CD8-positive, alpha-beta memory T cell (primary cell): ENCODE measurements at places on chromosomes 3 and 15.
A peak's percentile ranks its signal among the peaks of the same experiment; 100 is the strongest.

DNA sequence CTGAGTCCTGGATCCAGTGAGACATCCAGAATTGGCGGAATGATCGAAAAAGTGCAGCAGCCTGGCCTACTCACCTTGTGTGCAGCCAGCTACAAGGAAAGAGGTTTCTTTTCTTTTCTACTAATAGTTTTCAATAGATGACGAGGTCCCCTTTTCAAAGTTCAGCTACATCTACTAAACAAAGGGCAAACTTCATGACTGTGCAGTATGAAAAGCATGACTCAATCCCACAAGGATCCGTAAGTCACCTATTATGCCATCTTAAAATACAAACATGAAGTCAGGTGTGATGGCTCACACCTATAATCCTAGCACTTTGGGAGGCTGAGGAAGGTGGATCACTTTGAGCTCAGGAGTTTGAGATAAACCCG is 16.7 kb downstream of the MIX23 start:
- DNase-seq: no peak

DNA sequence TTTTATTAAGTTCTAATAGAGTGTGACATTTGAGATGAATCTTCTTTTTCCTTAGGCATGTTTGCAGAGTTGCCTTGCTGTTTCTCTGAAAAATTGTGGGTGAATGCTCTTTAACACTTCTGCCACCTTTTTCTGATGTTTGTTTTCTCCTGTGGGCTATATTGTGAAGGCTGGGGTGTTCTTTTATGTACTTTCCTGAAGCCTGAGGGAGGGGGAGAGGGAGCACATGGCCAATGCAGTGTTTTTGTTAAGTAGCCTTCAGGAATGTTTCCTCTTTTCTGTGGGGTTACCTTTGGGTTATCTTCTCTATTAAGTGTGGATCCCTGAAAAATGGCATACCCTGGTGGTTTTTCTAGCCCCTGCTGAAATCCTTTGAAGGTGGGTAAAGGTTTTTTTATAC is 50.2 kb downstream of the CMC1 start:
- DNase-seq: no peak

- DNase-seq: no peak
These were observed 29.0 kb upstream of the TIMP4 start for GRCh38 chr3:12187448-12188327.

- no peak for DNase-seq
These were observed 400.8 kb upstream of the CNTN3 start for GRCh38 chr3:75015280-75015679.

DNA sequence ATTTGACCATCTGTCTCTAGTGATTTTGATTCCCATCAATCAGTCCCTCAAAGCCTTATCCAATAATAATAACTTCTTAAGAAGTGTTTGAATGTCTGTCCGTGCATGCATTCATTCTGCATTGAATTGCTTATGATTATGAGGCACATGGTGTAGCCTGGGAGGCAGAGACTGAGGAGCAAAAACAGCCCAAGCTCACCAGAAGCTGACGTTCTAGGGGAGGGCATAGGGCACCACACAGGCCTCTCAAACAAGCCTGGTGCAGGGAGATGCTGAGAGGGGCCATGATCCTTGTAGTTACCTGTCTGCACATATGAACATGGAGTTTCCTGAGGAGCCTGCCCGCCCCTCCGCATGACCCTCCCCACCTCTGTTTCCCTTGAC is 89.2 kb upstream of the POMGNT2 start:
- no peak for DNase-seq

DNA sequence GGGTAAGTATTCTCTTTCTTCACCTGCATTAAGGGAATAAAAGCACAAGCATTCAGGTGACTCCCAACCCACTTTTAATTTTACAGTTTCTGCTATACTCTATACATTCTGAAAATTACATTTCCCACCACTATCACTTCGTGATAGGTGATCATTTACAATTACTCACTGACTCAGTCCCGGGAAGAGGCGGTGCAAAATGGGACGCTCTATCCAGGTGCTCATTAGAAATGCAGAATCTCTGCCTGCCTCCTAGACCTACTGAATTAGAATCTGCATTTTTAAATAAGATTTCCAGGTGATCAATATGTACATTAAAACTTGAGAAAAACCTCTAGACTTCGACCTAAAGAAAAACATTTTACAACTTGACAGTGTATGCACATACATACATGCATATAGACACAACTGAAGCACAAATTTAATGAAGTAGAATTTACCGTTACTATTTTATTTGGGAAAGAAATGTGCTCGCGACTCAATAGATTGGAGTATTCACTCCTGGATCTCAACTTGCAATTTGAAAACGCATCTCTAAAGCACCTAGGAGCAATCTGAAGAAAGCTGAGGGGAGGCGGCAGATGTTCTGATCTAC is 598 bp upstream of the TGFBR2 start:
- DNase-seq: no peak

DNA sequence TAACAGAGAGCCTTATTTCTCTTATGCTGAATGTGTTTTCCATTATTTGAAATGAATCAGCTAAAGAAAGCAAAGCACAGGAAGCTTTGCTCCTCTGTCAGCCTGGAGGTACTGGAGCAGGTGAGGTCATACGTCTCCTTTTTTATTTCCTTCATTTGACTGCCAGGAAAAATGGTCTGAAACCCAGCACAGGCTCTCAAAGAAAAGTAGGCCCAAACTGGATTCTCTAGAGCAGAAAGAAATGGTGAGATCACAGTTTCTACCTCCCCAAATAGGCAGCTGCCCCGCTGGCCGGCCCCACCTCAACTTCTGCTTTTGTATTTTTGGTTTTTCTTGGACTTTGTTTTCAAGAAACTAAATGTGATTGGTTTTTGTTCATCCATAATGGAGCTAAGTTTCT is 95.1 kb downstream of the RPL39L start:
- DNase-seq: no peak

- no peak for DNase-seq
These were observed 19.1 kb downstream of the SPTBN5 start for GRCh38 chr15:41874736-41875135.

- DNase-seq: no peak
These were observed 273.6 kb downstream of the CNTN4 start for GRCh38 chr3:2372306-2372705.

DNA sequence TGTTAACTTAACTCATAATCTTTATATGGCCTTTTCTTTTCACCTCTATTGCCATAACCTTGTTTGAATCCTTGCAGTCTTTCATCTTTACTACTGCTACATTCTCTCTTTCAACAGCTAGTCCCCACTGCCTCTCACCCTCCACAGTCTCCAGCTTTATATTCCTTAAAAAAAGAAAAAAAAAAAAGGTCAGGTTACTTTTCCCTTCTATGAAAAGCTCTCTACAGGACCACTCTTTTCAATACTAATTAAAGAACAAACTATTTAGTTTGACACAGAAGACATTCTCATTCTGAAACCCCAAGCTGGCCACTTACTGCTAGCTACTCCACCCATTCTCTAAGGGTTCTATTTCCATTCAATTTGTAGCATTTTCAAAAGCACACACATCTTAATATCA is 25.6 kb downstream of the CADM2 start:
- no peak for DNase-seq

DNA sequence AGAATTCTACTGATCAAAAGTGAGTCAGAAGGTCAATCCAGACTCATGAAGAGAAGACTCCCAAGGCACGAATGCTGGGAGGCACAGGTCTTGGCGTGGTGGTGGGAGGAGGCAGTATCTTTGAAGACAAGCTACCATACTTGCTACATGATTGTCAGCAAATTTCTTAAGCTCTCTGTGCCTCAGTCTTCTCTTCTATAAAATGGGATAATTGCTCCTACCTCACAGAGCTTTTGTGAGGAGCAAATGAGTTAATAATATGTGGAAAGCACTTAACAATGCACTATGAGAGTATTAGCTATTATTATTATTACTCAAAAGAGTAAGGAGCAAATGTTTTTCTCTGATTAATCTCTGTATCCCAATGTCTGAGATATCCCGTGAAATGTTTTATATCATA is 36.2 kb downstream of the EHD4 start:
- DNase-seq: no peak

- DNase-seq: no peak
These were observed 64.4 kb upstream of the TPM1 start for GRCh38 chr15:62977952-62978811.

GRCh38 chr3:104723000-104723399 is 643.7 kb upstream of the ALCAM start:
- no peak for DNase-seq

DNA sequence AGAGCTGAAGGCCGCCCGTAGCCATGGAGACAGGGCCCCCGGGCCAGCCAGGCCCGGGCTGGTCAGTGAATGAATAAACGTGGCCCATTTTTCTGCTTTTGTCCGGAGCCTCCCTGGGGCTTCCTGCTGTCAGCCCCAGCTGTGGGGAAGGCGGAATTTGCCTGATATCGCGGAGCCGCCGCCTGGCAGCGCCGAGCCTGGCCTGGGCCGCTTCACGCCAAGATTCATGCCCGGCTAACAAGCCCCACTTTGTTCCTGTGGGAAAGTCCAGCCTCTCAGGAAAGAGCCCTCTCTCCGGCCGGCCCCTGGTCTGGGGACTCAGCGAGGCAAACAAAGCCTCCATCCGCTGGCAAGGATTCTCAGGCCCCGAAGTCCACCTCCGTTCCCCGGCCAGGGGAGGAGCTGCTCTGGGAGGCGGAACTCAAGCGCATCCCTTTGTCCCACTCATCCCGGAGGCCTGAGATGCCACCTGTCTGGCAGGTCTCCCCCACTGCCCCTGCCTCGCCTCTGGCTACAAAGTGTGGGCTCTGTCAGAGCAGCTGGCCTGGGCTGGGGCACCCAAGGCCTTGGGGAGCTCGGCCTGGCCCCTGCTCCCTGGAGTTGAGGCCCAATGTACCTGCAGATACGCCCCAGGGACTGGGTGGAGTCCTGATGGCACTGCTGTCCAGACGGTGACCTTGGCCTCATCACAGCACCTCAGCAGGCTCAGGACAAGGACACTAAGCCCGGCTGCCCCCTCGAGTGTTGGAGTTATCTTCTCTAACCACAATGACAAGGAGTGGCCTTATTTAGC is 51.6 kb upstream of the SLC6A11 start:
- DNase-seq: no peak

DNA sequence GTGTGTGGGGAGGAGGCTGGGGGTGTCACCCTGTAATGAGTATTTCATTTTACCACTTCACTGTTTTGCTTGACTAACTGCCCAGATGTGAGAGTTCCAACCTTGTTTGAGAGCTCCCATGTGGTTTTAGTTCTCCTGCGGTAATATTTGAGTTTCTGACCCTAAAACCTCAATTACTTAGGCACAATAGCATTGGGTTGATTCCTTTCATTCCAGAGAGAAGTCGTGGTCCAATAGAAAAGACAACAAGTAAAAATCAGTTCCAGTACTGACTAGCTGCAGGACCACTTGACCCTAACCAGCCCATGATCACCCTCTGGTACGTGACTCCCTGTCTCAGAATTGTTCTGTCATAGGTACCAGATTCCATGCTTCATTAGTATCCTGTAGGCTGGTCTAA is 630.4 kb downstream of the CADM2 start:
- DNase-seq: no peak

- peak; percentile 37 for DNase-seq
These were observed 104.4 kb upstream of the GOLGA6L6 start for GRCh38 chr15:20645956-20646355.

GRCh38 chr3:134798681-134799311 is 3.7 kb downstream of the EPHB1 start:
- DNase-seq: no peak

- no peak for DNase-seq
These were observed 24.9 kb upstream of the THRB start for GRCh38 chr3:24519368-24520100.

- no peak for DNase-seq
These were observed 45.6 kb downstream of the DMXL2 start for GRCh38 chr15:51576911-51577500.

DNA sequence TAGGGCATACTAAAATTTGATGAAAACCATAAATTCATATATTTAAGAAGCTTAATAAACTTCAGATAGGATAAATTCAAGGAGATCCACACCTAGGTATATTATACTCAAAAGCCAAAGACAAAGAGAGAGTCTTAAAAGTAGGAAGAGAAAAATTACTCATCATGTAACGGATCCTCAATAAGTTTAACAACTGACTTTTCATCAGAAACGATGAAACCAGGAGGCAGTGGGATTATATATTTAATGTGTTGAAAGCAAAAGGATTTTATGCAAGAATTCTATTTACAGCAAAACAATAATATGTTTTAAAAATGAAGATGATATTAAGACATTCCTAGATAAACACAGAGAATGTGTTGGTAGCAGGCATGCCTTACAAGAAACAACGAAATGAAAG is 202.7 kb downstream of the OXSM start:
- DNase-seq: no peak

GRCh38 chr3:11556851-11557644 is 86.7 kb downstream of the VGLL4 start:
- no peak for DNase-seq

DNA sequence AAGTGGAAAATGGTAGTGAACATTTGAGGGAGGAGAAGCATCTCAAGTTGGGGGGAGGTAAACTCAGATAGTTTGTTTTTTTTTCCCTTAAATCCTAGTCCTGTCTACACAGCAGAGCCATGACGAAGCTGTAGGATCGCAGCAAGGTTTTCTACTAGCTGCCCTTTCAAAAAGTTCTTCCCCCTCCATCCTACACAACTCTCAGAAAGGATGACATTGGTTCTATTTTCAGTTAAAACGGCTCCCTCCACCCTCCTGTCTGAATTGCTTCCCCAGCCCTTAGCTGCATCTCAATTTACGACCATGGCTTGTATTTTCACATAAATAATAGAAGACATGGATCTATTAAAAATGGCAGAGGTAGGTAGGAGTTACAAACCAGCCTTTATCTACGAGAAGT is 2.2 kb downstream of the HOMER2 start:
- DNase-seq: no peak

GRCh38 chr3:180352261-180352660 is 249.7 kb upstream of the TTC14 start:
- DNase-seq: no peak
